ENCODE measurements at places on chromosomes 1 and 21. TPM values are rescaled to one million over a fixed set of nuclear protein-coding genes. Genes with fewer than 3 reads are reported as not detected.

The CLEC20A gene
- polyA plus RNA-seq: not detected

The KRTAP19-1 gene
- polyA plus RNA-seq: not detected

- DNase-seq: no peak
Measured at GRCh38 chr1:3042481-3042880, 21.2 kb downstream of the ACTRT2 start.

The LHX4 gene
- polyA plus RNA-seq: 1.4 TPM

The ANXA9 gene
- polyA plus RNA-seq: 2.5 TPM

The ZNF593OS gene
- polyA plus RNA-seq: 1.5 TPM

- DNase-seq: no peak
Measured at GRCh38 chr1:60173729-60174505, 100.3 kb upstream of the C1orf87 start.

- no peak for DNase-seq
Measured at GRCh38 chr21:20949884-20950283, 48.3 kb upstream of the NCAM2 start.

DNA sequence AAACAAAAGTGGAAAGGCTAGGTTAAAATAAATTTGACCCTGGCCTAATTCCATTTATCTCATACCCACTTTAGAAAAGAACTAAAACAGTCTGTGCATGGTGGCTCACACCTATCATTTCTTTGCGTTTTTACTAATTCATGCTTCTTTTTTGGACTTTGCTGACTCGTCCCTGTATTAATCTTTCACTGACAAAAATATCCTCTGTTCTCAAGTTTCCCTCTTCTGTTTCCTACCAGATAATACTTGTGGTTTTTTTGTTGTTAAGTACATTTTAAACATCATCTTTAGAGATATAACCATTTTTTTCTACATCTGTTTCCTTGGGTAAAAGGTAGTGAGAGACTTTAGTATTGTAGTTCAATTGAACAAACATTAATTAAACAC, 11.5 kb downstream of the CNST start:
- no peak for DNase-seq

DNA sequence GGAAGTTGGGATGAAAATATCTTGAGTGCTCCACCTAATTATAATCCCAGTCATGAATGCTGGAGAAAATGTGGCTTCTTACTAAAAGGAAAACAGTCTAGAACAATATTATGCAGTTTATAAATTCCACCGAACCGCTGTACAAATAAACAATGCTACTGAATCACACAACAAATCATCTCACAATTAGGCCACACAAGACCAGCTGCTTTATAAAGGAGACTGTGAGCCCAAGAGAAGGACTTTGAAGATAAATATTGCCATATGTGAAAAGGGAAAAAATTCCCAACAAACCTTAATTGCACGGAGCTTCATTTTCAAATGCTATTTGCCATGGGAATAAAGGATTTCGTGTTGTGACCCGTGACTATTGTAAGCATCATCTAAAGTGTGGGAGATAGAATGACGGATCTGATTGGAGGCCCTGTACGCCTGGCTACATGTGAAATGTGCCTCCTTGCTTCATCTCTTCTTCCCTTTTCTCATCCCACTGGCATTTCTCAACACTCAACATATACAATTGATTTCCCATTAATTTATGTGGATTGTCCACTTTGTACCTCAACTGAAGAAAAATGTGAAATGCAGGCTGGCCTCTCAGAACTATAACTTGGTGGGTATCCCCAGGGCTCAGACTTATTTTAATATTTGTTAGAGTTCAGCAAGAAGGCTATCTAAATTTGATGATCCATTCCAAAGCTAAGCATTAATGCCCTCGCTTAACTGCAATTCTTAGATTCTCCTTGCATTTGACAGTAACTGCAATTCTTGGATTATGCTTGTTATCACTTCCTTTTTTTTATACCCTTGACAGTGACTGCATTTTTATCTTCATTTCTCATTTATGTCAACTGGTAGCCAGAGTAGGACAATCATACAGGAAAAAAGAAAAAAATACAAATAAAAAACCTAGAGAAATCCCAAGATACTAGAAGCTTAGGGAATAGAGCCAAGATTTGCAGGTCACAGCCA, 122.3 kb downstream of the TGFB2 start:
- DNase-seq: no peak

Measured in forelimb muscle (tissue), 1 donor.